Endothelial cell of umbilical vein (primary cell): ENCODE measurements at places on chromosomes 6 and 20.
A peak's percentile ranks its signal among the peaks of the same experiment; 100 is the strongest.

DNA sequence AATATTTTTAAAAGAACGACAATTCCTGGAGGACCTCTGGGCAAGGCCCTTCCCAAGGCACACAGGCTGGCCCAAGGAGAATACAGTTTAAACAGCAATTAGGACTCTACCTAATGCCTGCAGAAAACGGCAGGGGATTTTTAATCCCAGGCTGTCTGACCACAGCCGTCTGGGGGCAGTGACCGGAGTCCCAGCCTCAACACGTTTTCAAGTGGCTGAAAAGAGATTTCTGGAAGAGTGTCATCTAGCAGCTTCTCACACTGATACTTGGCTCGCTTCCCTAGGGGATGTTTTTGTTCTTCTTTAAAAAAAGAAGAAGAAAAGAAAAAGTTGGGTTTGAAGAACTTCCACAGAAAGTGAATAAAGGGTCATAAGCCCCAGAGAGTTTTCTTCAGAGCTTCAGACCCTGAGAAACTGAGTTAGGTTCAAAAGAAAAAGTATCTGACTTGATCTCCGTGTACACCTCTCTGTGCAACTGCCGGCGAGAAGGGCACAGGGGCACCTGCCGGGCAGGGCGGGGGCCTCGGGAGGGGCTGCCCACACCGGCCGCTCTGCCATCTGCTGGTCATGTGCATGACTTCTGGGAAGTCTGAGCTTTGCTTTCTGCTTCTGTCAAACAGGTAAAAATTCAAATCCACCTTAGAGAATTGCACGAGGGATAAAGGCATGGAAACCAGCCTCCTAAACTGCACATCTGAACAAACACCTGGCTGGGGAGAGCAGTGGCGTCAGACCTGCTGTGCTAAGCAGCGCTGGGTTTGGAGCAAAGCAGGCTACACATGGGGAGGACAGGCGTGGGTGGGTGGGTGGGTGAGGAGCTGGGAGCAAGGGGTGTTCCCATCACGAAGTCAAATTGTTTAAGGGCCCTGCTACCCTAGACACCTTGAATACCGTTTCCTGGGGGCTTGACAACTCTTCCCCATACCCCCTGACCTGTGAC is 33.0 kb downstream of the RRBP1 start:
- no peak for DNase-seq

GRCh38 chr20:59134182-59134581 is 29.4 kb upstream of the ZNF831 start:
- no peak for DNase-seq

GRCh38 chr6:85744433-85744970 is 101.8 kb upstream of the SYNCRIP start:
- no peak for DNase-seq

- DNase-seq = no peak
Observed at GRCh38 chr20:63124092-63124781, 91.7 kb downstream of the YTHDF1 start.

DNA sequence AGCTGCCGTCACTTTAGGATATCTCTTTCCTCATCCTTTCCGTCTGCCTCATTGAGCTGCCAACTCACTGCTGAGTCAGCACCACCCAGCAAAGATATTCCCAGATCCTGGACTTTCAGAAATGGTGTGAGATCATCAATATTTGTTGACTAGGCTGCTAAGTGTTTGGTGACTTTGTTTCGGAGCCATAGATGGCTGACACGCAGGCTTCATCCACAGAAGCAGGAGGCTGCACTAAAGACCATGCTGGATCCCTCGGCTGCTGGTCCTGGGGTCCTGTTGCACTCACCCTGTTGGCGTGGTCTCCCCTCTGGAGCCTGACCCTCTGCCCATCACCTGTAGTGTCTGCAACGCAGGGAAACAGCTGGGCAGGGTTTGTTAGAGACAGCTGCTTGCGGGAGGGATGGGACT is 96.5 kb downstream of the ERMARD start:
- DNase-seq = no peak

DNA sequence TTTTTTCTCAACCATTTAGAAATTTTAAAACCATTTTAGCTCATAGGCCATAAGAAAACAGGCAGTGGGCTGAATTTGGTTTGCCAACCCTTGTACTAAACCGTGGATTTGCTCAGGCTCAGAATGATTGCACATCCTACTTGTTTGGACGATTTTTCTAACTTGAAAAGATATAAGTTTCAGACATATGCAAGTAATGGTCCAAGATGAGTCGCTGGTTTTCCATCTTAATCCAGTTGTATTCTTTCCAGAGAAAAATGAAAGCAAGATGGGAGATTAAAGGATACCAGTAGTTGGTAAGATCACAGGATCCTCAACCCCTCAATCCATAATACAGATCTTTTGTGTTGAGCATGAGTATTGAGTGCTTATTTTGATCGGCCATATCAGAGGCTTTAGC is 250.9 kb downstream of the TINAG start:
- no peak for DNase-seq

DNA sequence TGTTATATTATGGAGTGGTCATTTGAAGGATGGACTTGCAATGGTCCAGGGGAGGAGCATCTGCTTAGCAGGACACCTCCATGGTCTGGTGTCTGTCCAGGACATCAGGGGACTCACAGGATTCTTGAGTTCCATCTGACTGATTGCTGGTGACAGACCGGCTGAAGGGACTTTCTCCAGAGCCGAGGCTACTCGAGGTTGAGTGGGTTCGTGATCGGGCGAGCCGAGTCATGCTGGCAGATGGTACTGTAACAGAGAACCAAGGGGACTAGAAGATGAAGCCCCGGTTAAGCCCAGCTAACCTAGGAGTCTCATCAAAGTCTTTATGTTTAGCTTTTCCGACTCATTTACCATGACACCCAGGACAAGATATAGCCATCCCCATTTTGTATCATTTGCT is 7.5 kb upstream of the SLA2 start:
- DNase-seq = no peak

DNA sequence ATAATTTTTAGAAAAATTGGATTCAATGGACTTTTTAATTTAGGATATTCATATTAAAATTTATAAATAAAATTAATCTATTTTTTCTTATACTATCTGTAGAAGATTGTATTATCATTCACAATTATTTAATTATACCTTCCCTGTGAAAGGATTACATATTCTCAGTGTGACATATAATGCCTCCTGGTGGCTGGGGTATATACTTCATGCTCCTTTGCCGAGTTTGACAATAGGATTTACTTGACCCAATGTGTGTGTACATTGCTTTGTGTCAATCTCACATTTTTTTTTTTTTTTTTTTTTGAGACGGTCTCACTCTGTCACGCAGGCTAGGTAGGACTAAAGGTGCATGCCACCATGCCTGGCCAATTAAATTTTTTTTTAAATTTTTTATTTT is 230.0 kb upstream of the CHD6 start:
- no peak for DNase-seq

DNA sequence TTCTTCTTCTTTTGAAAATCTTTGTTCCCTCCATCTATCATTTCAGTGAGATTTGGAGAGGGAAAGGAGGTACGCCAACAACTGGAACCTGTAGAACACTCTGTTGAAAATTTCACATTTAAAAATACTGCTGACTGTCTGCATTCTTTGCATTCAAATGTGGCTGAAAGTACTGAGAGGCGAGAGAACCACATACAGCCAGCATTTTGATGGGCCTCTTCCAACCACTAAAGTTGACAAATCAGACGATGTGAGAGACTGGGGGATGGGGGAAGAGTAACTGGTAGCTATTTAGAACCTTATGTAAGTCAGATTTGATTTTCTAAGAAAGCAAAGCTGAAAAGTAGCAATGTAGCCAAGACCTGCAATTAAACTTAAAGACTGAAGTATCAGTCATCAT is 77.5 kb downstream of the FKBP5 start:
- DNase-seq = no peak

DNA sequence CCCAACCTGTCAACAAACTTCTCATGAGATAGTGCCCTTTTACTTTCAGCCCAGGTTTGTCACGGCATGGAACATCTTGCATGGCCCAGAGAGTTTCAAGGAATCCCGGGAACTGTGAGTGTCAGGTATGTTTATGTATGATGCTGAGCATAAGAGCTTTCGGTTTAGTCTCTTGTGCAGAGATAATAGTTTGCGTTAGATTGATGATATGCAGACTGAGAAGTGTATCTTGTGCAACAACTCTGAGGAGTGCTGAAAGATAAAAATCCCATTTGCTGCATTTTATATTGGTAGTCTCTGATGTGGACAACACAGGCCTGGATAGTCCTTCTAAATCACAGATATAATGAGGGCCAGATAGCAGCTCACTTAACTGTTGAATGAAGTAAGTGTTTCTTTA is 99.0 kb downstream of the TBX18 start:
- no peak for DNase-seq

- DNase-seq = no peak
Observed at GRCh38 chr6:148348335-148348734, 5.7 kb downstream of the SASH1 start.

DNA sequence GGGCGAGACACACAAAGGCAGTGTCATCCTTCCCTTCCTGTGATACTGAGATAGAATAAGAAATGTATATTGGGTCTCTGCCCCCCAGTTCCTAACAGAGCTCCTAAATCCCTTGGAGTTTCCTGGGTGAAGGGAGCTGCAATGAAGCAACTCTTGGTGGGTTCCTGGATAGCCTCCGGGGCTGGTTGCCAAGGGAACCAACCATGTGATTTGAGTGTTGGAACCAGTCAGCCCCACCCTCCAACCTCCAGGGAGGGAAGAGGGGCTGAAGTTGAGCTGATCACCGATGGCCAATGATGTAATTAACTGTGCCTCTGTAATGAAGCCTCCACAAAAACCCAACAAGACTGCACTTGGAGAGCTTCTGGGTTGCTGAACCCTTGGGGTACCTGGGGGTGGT is 116.6 kb downstream of the SLC22A3 start:
- DNase-seq = no peak

GRCh38 chr6:42556462-42556861 is 7.4 kb upstream of the UBR2 start:
- no peak for DNase-seq

DNA sequence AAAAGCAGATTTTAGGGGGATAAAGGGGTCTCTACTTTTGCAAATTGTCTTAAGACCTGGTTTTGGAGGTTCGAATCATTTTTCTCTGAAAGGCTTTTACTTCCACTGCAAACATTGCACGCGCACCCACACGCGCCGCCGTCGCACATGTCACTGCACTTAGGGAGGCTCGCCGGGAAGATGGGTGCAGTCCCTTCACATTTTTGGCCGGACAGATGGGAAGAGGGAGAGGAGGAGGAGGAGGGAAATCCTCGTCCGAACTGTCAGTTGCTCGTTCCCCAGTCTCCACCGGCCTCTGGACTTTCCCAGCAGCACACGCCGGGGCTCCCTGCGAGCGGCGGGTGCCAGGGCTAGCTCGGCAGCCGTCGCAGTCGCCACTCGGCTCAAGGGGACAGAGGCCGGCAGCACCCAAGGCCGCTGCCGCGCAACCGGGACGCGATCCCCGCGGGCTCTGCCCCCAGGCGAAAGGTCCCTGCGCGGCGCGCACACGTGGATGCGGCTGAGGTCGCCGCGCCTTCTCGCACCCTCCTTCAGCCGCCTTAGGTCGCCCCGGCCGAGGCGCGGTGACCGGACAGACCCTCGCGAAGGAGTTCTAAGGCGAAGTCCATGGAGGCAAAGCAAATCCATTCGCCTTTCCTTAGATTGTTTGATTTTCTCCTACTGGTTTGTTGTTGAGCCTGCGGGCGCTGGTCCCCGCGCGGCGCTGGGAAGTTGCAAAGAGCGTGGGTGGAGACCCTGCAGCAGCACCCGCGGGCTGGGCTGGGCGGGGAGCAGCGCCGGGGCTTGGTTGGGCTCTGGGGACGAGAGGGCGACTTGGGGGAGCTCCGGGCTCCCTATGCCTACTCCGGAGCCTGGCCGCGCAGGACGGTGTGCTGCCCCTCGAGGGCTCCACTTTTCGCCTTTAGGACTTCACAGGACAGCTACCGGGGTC is 1.2 kb downstream of the MYB start:
- peak; percentile 9 for DNase-seq

GRCh38 chr6:88705601-88706000 is 257.8 kb downstream of the RNGTT start:
- DNase-seq = no peak

GRCh38 chr20:7716286-7716972 is 223.8 kb downstream of the HAO1 start:
- DNase-seq = no peak

GRCh38 chr20:23920408-23921325 is 41.1 kb upstream of the CST5 start:
- DNase-seq = no peak

GRCh38 chr6:161906571-161906970 is 632.7 kb upstream of the AGPAT4 start:
- no peak for DNase-seq

DNA sequence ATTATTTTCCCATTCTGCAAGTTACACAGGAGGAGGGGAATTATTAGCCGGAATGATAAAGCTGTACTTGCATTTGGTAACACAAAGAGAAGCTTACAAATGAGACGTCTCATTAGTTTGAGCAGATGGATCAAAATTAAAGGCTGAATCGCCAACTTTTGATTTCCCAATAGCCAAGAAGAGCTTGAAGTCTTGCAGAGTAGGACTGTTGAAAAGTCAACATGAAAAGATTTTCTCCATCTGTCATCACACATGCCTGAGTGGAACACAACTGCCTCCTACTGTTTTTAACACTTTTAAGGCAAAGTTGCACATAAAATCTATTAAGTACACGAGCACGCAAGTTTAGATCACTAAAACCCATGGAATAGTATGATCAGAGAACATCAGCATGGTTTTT is 176.2 kb downstream of the ASCC3 start:
- no peak for DNase-seq

GRCh38 chr20:45583502-45583901 is 4.4 kb upstream of the WFDC8 start:
- no peak for DNase-seq

DNA sequence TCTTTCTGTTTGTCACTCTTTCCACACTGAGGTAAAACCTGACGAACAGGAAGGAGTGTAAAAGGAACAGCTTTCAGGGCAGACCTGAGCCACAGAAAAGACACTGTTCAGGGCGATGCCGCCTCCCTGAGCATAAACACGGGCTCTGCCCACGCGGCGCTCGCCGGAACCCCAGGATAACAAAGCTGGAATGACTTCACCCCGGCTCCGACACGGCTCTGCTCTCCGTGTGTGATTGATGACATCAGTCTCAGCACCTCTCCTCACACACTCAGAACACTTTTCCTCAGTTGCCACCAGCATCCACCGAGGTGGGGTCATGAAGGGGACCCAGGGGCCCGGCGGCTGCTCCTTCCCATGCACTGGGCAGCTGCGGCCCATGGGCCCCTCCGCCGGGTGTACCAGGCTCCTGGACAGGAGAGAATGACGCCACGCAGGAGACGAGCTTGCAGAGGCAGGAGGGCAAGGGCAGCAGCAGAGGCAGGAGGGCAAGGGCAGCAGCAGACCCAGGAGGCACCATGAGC is 43.6 kb downstream of the DLL1 start:
- DNase-seq = no peak

- peak; percentile 93 for DNase-seq
Observed at GRCh38 chr6:155171109-155171746, 92.6 kb upstream of the CLDN20 start.

- DNase-seq = peak; percentile 36
Observed at GRCh38 chr6:86937219-86938079, at the start of gene HTR1E. Gene HTR1E, plus strand, starts transcription at chr6:86937528. Its CDS starts 77,807 bp downstream, at chr6:87015335.

- no peak for DNase-seq
Observed at GRCh38 chr6:144555066-144555465, 269.9 kb downstream of the UTRN start.

- no peak for DNase-seq
Observed at GRCh38 chr6:156735751-156736150, 41.4 kb upstream of the ARID1B start.
